ENCODE measurements at places on chromosomes 4 and X. TPM values are rescaled to one million over a fixed set of nuclear protein-coding genes. Genes with fewer than 3 reads are reported as not detected.

The MAGEA9B gene
- not detected for total RNA-seq

The GAGE1 gene
- not detected for total RNA-seq

The DGAT2L6 gene
- total RNA-seq: not detected

The HTR2C gene
- 1.1 TPM for total RNA-seq

The LRBA gene
- 61.8 TPM for total RNA-seq

The TCEANC gene
- 3.8 TPM for total RNA-seq

The KLHL2 gene
- total RNA-seq: 12.6 TPM

DNA sequence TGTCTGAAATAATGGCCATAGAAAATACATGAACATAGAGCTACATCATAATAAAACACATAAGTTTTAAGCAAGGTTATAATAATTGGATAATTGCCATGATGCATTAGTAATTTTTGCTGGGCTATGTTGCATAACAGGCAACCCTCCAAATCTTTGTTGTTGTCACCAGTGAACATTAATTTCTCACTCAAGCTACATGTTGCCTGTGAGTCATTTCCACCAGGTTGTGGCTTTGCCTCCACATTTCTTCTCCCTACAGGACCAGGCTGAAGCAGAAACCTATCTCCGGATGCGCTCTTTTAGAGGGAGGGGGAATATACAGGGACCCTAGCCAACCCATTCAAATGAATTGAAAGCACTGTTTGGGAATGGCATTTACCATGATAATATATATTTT lies 347.7 kb downstream of the GABRG1 start:
- no peak overlapping the region for H3K4me3 ChIP-seq
- no peaks in the 10 kb centered on the region for H3K4me1 ChIP-seq
- no peak overlapping the region for H3K27ac ChIP-seq
- H3K36me3 ChIP-seq: no peaks in the 10 kb centered on the region
- no peak for DNase-seq

- H3K4me3 ChIP-seq: peak overlapping the region; percentile 75
- no peak for DNase-seq
- peak overlapping the region; percentile 72 for H3K27ac ChIP-seq
- H3K27me3 ChIP-seq: no peaks in the 10 kb centered on the region
- H3K4me1 ChIP-seq: peaks cover 29% of the 10 kb centered on the region
- peaks cover 2% of the 10 kb centered on the region for H3K36me3 ChIP-seq
Observed at GRCh38 chrX:48956728-48957414, 536 bp downstream of the OTUD5 start.

DNA sequence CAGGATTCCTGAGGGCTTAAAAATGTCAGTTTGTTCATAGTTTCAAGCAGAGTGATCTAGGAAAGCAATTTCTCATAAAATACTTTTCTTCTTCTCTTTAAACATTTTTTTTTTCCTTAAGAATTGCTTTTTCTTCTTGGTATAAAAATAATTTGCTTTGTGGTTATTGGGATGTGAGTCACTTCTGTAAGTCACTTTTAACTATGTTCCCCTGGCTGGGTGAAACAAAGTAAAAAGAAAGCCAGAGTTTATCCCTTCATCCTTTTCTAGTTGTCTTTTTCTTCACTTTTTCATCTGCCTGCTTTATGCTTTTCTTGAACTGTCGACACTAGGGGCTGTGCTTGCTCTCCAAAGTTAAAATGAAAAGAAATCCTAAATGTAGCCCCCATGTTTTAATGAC lies 33.5 kb downstream of the ARSJ start:
- DNase-seq: no peak
- no peaks in the 10 kb centered on the region for H3K27me3 ChIP-seq
- peak overlapping the region; percentile 83 for H3K27ac ChIP-seq
- H3K4me3 ChIP-seq: no peak overlapping the region

DNA sequence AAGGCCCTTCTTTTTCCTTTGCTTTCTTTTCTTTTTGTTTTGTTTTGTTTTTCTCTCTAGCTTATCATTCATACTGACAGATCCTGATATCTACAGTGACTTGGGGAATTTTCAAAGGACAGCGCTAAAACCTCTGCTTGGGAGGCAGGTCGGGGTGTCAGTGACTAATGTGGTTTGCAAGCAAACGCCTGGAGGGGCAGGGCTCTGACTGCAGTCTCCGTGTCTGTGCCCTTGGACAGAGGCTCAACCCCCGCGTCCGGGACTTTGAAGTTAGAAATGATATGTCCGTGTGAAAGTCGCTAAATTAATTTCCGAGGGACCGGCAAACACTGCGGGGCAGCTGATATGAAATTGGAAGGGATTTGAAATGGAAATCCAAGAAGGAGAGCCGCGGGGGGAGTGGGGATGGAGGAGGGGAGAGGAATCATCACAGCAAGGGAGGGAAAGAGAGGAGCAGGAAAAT lies 312.4 kb downstream of the DHRSX start:
- DNase-seq: no peak
- peaks cover 30% of the 10 kb centered on the region for H3K4me1 ChIP-seq
- peak overlapping the region; percentile 58 for H3K4me3 ChIP-seq
- peaks cover 8% of the 10 kb centered on the region for H3K36me3 ChIP-seq
- no peaks in the 10 kb centered on the region for H3K27me3 ChIP-seq

DNA sequence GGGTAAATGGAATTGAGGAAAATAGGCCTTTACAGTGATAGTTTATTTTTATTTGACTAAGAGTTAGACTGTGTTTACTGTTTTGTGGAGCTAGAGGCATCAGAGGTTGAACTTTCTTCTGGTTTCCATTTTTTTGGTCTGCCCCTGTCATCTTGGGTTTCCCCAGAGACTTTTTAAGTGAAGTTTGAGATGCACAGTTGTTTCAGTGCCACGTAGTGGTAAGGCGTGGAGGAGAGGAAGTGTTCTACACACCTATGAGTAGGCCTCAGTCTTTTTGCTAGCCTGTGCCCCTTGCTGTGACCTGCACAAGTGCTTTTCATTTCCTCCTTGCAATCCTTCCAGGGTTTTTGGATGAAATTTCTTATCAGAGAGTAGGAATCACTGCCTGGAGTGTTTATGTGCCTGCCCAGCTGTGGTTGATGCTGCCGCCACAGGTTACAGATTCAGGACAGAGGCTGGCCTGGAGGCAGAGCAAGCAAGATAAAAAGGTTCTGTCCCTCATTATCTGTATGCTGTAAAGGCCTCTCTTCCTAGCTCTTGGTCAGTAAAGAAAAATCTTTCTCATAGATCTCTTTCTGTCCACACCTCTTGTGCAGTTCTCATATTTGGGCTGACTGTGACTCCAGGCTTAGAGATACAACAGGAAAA lies 12.5 kb upstream of the HSFX4 start:
- no peaks in the 10 kb centered on the region for H3K4me1 ChIP-seq
- no peaks in the 10 kb centered on the region for H3K36me3 ChIP-seq
- no peak overlapping the region for H3K4me3 ChIP-seq
- DNase-seq: no peak

GRCh38 chr4:135538698-135539097 lies 1337.1 kb upstream of the PABPC4L start:
- no peaks in the 10 kb centered on the region for H3K4me1 ChIP-seq
- DNase-seq: no peak
- H3K27me3 ChIP-seq: no peaks in the 10 kb centered on the region
- H3K4me3 ChIP-seq: no peak overlapping the region
- H3K27ac ChIP-seq: no peak overlapping the region
- H3K36me3 ChIP-seq: no peaks in the 10 kb centered on the region

DNA sequence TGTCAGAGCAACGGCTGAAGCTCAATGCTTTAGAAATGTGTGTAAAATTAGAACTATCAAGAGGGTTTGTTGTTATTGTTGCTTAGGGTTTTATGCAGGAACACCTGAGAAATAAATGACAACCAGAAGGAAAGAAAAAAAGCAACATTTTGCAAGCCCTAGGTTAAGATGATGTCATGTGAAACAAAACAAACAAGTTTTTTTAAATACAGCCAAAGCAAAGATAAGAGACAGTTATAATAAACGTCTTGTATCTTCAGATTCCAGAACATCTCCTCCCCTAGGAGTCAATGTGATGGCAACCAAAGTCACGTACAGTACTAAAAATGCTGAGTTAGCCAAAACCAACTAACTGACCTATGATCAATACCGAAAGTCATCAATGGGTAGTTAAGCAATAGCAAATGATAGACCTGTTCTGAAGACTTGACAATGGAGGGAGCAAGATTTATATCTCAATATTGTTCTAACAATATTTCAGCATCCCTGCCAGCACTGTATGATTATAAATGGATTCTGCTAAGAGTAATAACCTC lies 55.3 kb upstream of the NOCT start:
- no peaks in the 10 kb centered on the region for H3K27me3 ChIP-seq
- no peak overlapping the region for H3K27ac ChIP-seq
- DNase-seq: no peak
- no peaks in the 10 kb centered on the region for H3K4me1 ChIP-seq

DNA sequence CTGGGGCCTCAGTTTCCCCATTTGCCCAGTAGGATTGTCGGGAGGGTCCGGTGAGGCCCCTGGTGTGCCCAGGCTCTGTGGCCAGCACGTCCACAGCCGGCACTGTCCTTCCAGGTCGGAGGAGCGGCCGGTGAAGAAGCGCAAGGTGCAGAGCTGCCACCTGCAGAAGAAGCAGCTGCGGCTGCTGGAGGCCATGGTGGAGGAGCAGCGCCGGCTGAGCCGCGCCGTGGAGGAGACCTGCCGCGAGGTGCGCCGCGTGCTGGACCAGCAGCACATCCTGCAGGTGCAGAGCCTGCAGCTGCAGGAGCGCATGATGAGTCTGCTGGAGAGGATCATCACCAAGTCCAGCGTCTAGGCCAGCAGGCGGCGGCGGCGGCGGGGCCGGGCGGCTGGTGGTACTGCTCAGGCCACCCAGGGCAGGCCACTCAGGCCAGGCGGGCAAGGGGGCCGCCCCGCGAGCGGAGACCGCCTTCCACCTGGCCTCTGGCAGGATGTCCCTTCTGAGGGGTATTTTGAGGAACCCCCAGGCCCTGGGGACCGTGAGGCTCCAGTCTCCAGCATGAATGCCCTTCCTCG lies 6.7 kb downstream of the MSANTD1 start:
- H3K4me3 ChIP-seq: no peak overlapping the region
- H3K27ac ChIP-seq: no peak overlapping the region
- no peaks in the 10 kb centered on the region for H3K27me3 ChIP-seq
- peaks cover 4% of the 10 kb centered on the region for H3K4me1 ChIP-seq

- H3K27ac ChIP-seq: no peak overlapping the region
- peaks cover 8% of the 10 kb centered on the region for H3K4me1 ChIP-seq
- H3K27me3 ChIP-seq: no peaks in the 10 kb centered on the region
- H3K4me3 ChIP-seq: no peak overlapping the region
- H3K36me3 ChIP-seq: no peaks in the 10 kb centered on the region
Observed at GRCh38 chrX:121160987-121161386, 113.6 kb downstream of the GLUD2 start.

- peaks cover 16% of the 10 kb centered on the region for H3K36me3 ChIP-seq
- no peak for DNase-seq
- H3K4me3 ChIP-seq: no peak overlapping the region
- peaks cover 54% of the 10 kb centered on the region for H3K4me1 ChIP-seq
- peak overlapping the region; percentile 96 for H3K27ac ChIP-seq
Observed at GRCh38 chr4:55075823-55076716, 49.3 kb downstream of the KDR start.

GRCh38 chr4:53779025-53779424 lies 187.7 kb upstream of the LNX1 start:
- H3K4me3 ChIP-seq: no peak overlapping the region
- H3K27me3 ChIP-seq: peaks cover 2% of the 10 kb centered on the region
- DNase-seq: no peak
- peak overlapping the region; percentile 80 for H3K27ac ChIP-seq
- no peaks in the 10 kb centered on the region for H3K36me3 ChIP-seq
